ENCODE measurements at places on chromosomes 2 and 18. TPM values are rescaled to one million over a fixed set of nuclear protein-coding genes. Genes with fewer than 3 reads are reported as not detected.

Gene TMEM17
- total RNA-seq: 4.0 TPM

Gene SP100
- not detected for total RNA-seq

Gene OXER1
- total RNA-seq: 1.7 TPM

Gene CRIM1
- total RNA-seq: 13.8 TPM

Gene RUFY4
- total RNA-seq: not detected

Gene LOXL3
- 28.3 TPM for total RNA-seq

Gene UCN
- total RNA-seq: 1.6 TPM

Gene EPB41L3
- total RNA-seq: 13.1 TPM

Gene C1QL2
- total RNA-seq: not detected

Gene IL1RL1
- total RNA-seq: not detected

Gene SPRED2
- total RNA-seq: 55.4 TPM

Gene PLCL1
- total RNA-seq: 0.32 TPM

Gene TCF23
- not detected for total RNA-seq

Gene CCDC178
- 0.42 TPM for total RNA-seq

Gene NYAP2
- total RNA-seq: 0.36 TPM

Gene CELF4
- 1.9 TPM for total RNA-seq

Gene PRLH
- total RNA-seq: not detected

Gene SEPTIN10
- total RNA-seq: 104 TPM

Gene IGFBP5
- total RNA-seq: 140 TPM

Gene ABCB11
- total RNA-seq: 0.07 TPM

Gene RAB17
- not detected for total RNA-seq

Gene RGPD4
- total RNA-seq: 0.05 TPM

Gene CCBE1
- total RNA-seq: 0.33 TPM

Gene ITGB6
- not detected for total RNA-seq

Gene AQP12B
- total RNA-seq: not detected

Gene SLC8A1
- 4.7 TPM for total RNA-seq

Gene EVX2
- total RNA-seq: 0.43 TPM

Gene SPHKAP
- total RNA-seq: not detected

Gene ERMN
- 0.44 TPM for total RNA-seq

Gene CHRNA1
- total RNA-seq: not detected

Gene HOXD4
- total RNA-seq: 1.3 TPM

Gene FAM237A
- not detected for total RNA-seq

Gene MEMO1
- 55.3 TPM for total RNA-seq

Gene ACTR1B
- total RNA-seq: 62.6 TPM

Gene REG1B
- not detected for total RNA-seq

Gene TRIM54
- total RNA-seq: not detected

Gene NTSR2
- total RNA-seq: not detected

Gene SOX11
- total RNA-seq: 201 TPM

Data from neural crest cell (in vitro differentiated cells).